A172 (cell line): ENCODE measurements at places on chromosomes 6 and 20. TPM values are rescaled to one million over a fixed set of nuclear protein-coding genes. Genes with fewer than 3 reads are reported as not detected.

Gene KCNS1
- total RNA-seq, result not detected in 2 replicates

Gene ADA
- total RNA-seq, result 5.3 and 8.0 TPM in 2 replicates

Gene CBLN4
- total RNA-seq, result not detected in 2 replicates

GRCh38 chr6:24795106-24795505 lies 3.6 kb downstream of the ARMH2 start:
- DNase-seq, result no peak

DNA sequence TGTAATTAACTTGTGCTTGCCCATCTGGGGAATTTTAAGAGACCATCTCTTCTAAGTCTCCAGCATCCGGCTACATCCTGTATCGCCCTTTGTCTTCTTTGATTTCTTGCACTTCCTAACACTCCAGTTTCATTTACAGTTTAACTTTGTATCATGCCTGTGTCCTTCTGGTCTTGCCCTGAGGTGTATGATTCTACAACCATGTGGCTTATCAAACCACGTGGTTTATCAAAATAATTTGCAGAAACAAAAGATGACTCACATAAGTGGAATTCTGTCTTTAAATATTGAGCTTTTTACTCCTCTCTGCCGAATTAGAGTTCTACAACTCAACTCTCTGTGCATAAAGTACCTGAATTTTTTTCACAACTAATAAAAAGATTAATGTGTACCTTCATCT lies 580.7 kb downstream of the KIF16B start:
- peak; percentile 58 for DNase-seq

GRCh38 chr6:97594844-97595243 lies 311.8 kb upstream of the MMS22L start:
- DNase-seq, result peak; percentile 57
